ENCODE measurements at places on chromosomes 11 and 22.

DNA sequence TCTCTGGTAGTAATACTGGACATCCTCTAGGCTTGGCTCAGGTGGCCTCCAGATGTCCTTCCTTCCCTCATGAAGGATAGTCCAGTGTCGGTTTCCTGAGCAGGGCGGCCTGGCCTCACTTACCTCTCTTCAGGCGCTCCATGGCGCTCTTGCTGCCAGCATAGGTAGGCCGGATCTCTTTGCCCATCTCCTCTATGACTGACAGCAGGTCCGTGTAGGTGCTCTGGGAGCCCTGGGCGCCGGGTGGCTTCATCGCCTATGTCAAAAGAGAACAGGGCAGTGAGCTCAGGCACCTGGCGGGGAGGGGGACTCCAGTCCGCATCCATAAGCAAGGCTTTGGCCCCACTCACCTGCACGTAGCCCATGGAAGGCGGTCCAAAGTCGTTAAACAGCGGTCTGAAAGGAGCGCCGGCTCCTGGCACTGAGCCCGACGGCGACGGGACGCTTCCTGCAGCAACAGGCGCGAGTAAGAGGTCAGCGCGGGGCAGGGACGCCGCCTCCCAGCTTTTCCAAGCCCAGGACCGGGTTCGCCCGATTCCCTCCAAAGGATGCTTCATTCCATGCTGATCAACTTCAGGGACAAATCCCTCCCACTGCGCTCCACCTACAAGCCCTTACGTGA lies 609 bp downstream of the CDK2AP2 start:
- DNase-seq, result no peak

- DNase-seq, result peak; percentile 20
Measured at GRCh38 chr22:45504373-45505341, 2.0 kb downstream of the FBLN1 start.

DNA sequence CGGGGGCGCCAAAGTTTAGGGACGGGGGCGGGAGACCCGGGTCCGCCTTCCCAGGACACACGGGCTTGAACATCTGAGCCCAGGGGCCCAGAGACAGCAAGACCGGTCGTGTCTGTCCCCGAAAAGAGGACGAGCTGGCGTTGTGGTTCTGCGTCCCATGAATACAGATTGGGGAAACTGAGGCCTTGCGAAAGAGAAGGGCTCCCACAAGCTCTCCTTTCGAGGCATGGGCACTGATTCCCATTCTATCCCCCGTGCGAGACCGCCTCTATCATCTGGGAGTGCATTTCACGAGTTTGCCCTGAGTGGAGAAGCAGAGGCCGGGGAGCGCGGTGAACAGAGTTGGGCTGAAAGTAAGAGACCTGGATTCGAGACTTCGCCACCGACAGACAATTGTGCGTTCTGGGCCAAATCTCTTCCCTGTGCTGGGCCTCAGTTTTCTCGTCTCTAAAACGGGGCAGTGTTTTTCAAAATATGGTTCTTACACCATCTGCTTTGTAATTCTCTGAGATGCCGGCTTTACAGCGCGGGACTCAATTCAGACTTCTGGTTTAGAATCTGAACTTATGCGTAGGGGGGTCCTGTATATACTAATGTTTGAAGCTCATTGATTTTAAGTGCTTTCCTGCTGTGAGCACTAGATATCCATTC lies 471 bp downstream of the RNF185 start:
- DNase-seq, result no peak

DNA sequence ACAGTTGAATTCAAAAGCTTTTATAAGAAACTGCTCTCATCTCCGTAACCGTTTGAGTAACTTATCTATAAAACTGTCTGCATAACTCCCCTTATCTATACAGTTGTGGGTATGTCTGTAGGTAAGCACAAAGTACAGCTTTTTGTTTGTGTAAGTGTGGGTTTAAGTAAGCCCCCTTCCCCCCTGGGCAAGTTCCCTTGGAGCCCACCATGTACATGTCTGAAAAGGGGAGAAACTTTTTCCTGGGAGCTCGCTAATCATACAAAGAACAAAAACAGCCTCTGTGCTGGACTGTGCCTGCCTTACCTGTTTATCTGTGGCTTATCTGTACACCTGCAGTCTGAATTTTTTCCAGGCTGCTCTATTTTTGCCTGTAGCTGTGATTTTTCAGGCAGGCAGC lies 36.3 kb upstream of the TMEM45B start:
- DNase-seq, result no peak

DNA sequence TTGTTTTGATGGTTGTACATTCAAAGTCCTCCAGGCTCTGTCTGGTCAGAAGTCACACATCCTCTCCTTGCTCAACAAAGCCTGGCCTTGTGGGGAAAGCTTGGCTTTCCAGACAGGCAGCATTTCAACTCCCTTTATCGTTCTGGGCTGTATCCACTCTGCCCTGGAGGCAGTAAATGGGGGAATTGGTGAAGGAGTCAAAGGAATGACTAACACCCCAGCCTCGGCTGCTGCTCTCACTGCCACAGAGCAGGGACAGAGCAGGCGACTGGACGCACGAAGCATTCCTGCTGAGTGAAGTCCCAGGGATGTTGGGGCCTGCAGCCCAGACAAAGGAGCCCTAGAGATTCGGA lies 52.8 kb downstream of the WNT11 start:
- no peak for DNase-seq

- no peak for DNase-seq
Measured at GRCh38 chr11:32935462-32936029, 42.9 kb downstream of the QSER1 start.

DNA sequence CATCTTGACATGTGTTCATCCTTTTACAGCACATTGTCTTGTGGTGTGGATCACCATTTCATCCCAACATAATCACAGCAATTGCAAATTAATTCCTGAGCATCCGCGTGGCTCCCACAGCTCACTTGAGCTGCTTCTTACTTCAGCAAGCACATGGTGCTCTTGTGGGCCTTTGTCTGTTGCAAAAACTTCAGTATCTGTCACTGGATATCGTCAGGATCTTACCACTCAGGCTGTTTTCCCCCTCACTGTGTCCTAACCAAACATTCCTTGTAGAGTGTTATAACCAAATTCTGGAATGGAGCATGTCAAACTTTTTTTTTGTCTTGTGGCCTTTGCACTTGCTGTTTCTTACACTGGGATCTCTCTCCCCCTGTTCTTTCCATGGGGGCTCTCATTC lies 683.1 kb upstream of the ARHGAP42 start:
- DNase-seq, result no peak

DNA sequence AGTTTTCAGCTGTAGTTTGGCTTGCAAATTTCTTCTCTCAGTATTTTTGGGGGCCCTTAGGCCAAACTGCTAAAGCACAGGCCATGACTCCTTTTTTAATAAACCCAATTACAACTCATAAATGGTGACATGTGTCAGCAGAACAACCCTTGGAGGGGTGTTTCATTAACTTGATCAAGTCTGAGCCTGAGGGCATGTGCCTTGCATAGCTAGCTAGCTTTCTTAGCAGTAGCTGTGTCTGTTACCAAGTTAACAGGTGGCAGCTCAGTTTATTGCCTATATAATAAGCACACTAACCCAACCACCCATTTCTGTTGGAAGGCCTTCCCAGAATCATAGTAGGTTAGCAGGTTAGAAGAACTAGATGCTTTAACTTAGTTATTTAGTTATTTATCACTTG lies 950.3 kb upstream of the CCDC90B start:
- no peak for DNase-seq

DNA sequence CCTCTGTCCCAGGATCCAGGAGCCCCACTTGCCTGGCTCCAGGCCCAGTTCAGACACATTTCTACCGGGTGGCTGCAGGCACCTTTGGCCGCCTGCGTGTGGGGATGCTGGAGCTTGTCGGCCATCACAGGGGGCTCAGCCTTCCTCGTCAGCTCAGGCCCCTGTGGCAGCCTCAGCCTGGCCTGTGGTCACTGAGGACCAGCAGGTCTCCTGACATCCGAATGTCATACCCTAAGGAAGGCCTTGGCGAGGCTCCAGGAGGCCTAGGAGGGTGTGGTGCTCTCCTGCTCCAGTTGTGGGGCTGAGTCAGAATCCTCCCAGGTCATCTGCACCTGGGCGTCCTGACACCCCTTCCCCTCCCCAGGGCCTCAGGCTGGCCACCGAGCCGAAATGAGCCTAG lies 14.9 kb upstream of the SOX10 start:
- no peak for DNase-seq

DNA sequence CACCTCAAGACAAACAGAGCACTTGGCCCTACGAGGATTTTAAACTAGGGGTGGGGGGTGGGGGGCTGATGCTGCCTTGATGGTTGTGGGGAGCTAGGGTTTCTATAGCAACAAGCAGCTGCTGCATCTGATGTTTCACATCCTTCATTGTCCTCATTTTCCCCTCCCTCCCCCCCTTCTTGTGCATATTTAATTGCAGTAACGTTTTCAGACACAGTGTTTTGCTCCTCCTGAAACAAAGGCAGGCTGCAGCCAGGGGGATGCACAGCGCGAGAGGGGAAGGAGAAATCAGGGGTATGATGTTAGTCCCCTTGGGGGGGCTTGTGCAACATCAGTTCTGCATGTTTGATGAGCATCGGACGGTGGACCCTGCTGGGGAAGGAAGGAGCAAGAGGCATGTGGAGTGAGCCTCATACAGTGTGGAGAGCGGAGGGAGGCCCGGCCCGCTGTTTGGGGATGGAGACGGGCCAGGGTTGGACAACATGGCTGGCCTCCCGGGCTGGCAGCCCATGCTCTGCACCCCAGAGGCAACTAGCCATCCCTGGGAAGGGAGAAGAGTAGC lies 208.3 kb downstream of the CEP164 start:
- no peak for DNase-seq

GRCh38 chr22:27270818-27271510 lies 530.6 kb downstream of the MN1 start:
- DNase-seq, result no peak

- DNase-seq, result no peak
Measured at GRCh38 chr11:11046781-11047180, 188.9 kb upstream of the ZBED5 start.

DNA sequence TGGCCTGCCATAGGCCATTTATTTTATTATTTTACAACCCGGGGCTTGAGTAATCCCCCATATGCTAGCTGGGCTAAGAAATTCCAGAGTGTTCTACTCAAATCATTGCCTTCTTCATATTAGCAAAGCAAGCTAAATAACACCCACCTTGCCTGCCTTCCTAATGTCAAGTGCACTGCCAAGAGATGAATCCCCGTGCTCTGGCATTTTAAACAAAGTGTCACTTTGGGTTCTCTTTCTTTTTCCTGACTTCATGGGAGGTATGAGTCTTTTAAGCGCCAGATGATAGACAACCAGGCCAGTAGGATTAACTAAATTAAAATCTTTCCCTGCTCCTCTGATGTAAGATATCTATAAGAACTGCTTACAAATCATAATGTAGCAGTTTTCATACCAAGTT lies 4.5 kb downstream of the MPPED2 start:
- DNase-seq, result no peak

- no peak for DNase-seq
Measured at GRCh38 chr22:26547426-26547825, 35.2 kb upstream of the TFIP11 start.

DNA sequence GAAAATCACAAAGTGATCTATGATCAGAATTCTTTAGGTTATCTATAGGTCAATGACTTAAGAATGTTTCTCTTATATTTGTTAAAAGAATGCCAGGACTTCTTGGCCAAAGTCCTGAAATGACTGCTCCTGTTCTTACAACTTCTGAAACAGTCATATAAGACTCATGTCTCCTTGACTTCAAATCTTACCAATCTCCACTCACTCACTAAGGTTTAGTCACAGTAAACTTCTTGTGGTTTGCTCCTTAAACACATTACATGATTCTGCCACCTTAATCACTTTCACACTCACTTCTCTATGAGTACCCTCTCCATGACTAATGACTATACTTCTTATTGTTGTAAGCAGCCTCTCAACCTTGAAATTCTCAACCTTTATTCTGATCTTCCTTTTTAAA lies 648.7 kb upstream of the CCDC179 start:
- DNase-seq, result peak; percentile 59

DNA sequence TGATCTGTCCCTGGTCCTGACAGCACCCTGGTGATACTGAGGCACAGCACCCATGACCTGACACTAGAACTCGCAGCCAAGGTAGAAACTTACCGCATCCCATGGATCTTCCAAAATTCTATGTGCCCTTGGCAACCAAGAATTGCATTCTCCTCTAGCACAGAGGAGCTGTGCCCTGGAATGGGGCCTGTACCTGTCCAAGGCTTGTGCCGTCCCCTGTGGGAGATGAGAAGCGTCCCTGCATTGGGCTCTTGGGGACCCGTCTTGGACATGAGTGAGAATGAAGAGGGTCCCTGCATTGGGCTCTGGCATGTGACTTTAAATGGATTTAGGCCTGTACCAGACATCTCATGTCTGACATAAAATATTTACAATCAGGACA lies 67.1 kb downstream of the GGTLC2 start:
- DNase-seq, result no peak

DNA sequence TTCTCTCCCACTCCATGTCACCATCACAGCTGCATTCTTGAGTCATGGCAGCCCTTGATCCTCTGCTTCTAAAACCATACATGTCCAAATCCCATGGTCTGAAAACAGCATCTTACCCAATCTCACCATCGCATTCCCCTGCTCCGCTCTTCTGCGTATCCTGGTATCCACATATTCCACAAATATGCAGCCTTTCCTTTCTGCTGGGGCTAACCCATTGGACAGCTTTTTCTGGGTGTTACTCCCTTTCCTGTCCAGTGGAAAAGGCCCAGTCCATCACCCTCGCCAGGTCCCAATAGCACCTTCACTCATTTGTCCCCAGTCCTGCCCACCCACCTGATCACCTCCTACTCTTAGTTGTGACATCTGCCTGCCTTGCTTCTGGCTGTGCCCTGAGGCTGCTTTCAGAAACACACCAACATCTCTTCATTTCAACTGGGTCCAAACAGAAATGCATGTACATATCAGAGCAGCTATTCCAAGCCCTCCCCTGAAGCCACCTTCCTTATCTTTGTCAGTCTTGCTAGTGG lies 237.6 kb upstream of the TBCEL start:
- no peak for DNase-seq
